ENCODE measurements at places on chromosomes 12 and 14.

GRCh38 chr12:96354326-96354725 is 45.9 kb downstream of the CDK17 start:
- DNase-seq = no peak

GRCh38 chr12:102757154-102757881 is 159.7 kb downstream of the PAH start:
- DNase-seq = peak; percentile 67

DNA sequence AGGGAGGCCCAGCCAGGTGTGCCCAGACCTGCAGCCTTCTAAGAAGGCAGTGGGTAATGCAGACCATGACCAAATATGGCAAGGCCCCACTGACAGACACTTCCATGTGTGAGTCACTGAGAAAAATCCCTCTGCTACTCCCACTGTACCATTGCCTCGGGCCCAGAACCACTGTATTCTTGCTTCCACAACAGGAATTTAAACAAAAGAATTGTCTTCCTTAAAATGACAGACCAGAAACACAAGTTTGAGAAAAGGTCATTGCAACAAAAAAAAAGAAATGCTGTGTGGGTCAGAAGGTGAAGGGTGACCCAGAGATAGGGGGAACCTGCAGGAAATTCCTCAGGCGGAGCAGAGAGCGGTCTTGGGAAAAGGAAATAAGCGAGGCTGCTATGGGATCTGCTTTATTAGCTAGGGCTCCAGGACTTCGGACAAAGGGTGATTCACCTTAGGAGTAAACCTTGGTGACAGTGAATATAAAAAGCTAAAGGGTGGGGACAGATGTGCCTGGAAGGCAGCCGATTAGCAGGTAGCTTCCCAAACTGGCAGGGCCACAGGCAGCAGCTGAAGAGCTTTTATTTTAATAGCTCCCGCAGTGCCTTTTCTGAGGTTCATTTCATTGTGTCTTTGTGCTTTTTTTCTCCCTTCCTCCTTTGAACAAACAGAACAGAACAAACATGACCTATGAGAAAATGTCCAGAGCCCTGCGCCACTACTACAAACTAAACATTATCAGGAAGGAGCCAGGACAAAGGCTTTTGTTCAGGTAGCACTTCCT is 185.3 kb upstream of the BCL2L14 start:
- DNase-seq = no peak

DNA sequence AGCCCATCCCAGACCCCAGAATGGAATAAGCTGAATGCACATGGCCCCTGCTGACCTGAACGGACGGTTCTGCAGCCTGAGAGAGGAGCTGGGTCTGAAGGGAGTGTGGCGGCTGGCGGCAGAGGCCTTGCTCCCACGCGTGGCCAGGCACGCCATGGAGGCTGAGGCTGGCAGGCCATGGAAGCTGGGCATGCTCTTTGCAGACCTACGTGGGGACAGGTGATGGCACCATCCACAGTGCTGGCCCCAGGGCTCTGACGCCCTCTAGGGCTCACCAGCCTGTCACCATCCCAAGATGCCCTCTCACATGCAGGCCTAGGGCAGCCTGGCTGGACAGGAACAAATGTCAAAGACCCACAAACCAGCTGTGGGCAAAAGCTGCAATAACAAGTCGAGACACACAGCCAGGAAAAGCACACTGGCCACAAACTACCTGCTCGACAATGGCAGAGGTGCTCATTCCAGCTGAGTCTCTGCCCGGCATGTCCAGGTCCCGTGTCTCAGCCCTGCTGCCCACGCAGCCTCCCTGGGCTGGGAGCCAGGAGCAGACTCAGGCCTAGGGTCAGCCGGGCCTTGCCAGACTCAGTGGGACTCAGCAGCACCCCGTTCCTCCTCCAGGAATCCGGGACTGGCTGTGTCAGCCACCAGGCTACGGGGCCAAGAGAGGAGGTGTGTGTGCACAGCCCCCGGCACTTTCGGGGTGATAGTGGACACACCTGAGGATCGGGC is 19.7 kb downstream of the BTBD6 start:
- no peak for DNase-seq

GRCh38 chr12:53225635-53226424 is 6.2 kb downstream of the RARG start:
- no peak for DNase-seq

DNA sequence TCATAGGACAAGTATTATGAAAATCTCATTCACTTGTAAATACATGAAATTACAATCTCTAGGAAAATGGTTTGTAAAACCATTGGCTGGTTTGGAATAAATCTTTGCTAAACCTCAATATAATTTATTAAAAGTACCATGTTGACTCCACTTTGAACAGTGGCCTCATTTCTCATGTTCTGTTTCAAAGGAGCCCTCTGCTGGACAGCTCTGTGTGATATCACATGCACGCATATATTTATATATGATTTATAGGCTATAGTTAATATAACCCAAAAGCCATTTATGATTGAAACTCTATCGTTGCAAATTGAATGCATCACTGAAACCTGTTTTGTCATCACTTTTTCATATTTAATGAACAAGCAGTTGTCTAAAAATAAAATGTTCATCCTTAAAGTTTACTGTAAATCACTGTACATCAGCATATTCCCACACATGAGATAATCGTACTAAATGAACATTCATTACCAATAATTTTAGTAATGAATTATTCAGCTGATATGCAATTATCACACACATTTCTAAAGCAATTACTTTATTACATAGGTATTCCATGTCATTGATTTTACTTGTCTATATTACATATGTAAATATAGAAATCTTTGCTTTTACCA is 493.8 kb downstream of the NPAS3 start:
- DNase-seq = no peak

DNA sequence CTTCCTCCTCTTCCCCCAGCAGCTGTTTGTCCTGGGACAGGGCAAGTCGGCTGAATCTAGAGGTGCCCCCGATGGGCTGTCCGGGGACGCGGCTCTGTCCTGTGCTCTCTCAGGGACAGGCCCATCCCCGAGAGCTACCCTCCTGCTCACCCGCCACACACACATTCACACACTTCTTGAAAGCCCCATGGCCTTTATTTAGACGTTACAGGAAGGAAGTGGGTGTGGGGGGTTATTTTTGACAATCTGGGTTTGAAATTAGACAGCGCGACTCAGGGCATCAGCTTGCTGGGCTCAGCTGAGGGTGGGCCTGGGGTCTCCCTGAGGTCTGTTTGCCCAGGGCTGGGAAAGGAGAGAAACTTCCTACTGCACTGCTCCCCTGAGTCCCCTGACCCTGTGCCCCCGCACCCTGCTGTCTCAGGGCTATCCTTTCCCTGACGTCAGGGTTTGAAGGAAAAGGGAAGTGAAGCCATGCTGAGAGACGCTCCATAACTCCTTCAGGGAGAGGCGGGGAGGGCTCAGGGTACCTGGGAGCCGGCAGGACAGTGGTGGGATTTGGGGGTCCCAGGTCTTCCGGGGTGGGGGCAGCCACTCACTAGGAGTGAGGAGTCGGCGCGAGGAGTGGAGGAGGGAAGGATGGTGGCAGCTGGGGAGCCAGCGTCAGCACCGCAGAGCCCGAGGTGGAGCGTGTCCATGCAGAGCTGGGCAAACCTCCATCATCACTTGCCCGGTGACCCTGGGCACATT is 8.1 kb downstream of the PTPN6 start:
- no peak for DNase-seq

DNA sequence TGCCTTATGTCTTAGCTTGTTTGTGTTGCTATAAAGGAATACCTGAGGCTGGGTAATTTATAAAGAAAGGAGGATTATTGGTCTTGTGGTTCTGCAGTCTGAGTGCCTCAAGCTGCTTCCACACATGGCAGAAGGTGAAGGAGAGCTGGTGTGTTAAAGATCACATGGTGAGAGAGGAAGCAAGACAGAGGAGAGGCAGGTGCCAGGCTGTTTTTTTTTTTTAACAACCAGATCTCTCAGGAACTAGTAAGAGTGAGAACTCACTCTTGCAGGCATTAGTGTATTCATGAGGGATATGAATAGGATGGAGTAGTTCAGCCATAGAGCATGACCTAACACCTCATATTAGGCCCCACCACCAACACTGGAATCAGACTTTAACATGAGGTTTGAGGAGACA is 123.4 kb downstream of the CMAS start:
- no peak for DNase-seq

GRCh38 chr12:47901718-47902093 is 3.1 kb downstream of the VDR start:
- no peak for DNase-seq

GRCh38 chr12:96186607-96187301 is 7.4 kb upstream of the ELK3 start:
- no peak for DNase-seq

DNA sequence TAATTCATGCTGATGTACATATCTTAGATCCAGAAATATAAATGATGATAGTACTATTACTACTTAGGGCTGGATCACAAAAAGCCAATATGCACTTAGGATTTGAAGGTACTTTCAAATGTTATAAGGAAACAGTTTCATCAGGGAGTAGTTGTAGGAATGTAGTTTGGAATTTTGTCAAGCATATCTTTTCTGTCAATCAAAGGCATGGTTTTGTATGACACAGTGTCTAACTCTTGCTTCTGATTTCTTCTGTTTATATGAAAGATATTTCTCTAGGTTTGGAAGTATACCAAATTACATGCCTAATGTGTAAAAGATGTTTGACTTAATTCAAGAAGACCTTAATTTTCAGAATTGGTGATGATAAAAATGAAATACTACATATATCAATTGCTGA is 135.7 kb downstream of the RAD51B start:
- no peak for DNase-seq

DNA sequence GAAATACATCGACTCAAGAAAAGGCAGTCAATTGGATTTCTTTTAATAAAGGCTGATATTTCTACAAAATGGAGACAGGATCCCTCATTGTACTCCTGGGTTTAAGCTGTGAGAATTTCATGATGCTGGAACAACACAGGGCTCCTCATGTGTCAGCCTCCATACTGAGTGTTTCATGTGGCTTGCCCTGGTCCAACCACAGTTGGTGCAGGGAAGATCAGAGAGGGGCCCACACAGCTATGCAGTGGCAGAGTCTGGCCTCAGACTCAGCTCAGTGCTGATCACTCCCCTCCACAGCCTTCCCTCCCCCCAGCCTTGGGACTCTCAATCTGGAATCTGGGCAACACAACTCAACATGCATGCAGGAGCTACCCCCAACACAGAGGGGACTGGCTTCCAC is 122.5 kb upstream of the OVCH1 start:
- DNase-seq = no peak

DNA sequence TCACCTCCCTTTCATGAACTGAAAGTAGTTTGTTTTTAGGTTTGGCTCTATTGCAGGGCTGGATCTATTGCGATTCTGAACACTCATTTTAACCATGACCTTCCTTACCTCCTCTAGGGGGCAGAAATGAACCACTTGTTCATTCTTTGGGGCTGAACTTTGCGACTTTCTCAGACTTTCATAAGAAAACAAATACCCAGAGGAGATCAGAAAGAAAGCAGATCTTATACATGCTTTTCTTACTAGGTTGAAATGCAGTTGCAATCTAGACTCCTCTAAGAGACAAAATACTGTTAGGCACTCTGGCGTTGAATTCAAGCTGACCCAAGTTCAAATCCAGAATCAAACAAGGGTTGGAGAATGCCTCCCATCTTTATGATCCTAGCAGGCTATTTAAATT is 32.6 kb upstream of the PLEKHG3 start:
- no peak for DNase-seq

DNA sequence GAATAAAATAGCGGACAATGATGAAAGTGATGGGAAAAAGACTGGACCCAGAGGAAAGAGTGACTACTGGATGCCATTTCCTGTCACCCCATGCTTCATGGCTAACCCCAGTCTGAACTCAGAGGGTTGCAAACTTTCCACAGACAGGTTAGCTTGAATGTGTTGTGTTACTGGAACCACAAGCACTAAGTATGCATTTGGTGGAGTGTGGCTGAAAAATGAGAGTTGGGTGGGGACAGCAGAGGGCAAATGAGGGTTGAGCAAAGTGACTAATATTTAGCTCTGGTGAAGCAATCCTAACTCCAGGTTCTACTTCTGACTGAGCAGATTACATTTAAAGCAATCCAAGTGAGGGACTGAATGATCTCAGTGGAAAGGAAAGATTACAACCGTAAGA is 1.6 kb downstream of the SLC16A7 start:
- DNase-seq = peak; percentile 43

- DNase-seq = no peak
These were observed 8.5 kb downstream of the ATF7 start for GRCh38 chr12:53617700-53618099.

DNA sequence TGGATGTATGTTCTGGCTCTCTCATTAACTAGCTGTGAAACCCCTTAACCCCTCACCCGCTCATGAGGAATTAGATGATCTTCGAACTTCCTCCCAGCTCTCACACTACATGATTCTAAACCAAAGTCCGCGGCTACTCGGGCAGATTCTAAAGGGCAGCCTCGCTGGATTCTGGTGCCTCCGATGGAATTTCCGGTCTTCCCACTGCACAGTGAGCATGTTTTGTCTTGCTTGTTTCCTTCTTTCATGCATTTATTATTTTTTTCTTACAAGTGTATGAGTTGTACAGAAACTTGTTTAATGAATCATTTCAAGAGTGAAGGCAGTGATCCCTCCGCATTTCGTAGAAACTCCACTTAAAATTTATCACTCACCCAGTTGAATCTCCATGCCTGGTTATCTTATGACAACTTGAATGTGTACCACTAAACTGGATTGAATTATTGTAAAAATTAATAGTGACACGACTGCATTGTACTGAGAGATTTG is 4.5 kb upstream of the HCAR3 start:
- DNase-seq = no peak

DNA sequence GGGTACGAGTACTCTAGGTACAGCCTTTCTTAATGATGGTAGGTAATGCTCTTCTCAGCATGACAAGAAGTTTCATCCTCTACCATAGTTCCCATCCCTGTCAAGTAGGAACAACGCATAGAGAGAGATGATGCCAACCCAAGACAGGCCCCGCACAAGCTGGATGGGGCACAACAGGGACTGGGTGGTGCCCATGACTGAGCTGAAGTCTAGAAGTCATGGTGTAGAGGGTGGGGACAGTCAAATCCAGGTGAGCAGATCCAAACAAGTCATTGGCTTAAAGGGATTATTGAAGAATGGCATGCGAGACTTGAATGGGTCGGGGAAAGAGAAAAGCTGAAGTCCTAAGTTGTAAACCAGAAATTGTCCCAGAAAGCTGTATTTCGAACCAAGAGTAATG is 84.2 kb upstream of the MDM1 start:
- DNase-seq = no peak

DNA sequence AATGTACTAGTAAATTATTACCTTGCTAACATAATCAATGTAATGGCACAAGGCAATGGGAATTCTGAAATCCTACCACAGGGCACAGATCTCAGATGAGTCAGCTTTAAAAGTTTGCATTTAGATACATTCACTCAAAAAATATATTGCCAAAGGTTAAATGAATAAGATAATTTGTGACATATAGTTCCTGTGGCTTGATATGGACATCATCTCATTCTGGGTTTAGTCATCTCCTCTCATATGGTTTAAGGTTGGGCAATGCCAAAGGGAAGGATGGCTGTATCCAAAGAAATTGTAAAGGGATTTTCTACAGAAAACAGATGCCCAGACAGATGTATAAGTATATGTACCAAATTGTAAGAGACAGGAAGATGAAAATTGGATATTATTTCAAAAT is 1065.0 kb downstream of the LRFN5 start:
- no peak for DNase-seq

GRCh38 chr12:65330331-65330730 is 51.8 kb downstream of the MSRB3 start:
- no peak for DNase-seq

All from heart left ventricle (tissue), 16 donors.